ENCODE measurements at places on chromosomes 6 and 20.

- no peak for DNase-seq
Measured at GRCh38 chr6:71347119-71347518, 58.5 kb downstream of the OGFRL1 start.

GRCh38 chr20:64083378-64083803 is 807 bp downstream of the LKAAEAR1 start:
- DNase-seq: peak; percentile 53

DNA sequence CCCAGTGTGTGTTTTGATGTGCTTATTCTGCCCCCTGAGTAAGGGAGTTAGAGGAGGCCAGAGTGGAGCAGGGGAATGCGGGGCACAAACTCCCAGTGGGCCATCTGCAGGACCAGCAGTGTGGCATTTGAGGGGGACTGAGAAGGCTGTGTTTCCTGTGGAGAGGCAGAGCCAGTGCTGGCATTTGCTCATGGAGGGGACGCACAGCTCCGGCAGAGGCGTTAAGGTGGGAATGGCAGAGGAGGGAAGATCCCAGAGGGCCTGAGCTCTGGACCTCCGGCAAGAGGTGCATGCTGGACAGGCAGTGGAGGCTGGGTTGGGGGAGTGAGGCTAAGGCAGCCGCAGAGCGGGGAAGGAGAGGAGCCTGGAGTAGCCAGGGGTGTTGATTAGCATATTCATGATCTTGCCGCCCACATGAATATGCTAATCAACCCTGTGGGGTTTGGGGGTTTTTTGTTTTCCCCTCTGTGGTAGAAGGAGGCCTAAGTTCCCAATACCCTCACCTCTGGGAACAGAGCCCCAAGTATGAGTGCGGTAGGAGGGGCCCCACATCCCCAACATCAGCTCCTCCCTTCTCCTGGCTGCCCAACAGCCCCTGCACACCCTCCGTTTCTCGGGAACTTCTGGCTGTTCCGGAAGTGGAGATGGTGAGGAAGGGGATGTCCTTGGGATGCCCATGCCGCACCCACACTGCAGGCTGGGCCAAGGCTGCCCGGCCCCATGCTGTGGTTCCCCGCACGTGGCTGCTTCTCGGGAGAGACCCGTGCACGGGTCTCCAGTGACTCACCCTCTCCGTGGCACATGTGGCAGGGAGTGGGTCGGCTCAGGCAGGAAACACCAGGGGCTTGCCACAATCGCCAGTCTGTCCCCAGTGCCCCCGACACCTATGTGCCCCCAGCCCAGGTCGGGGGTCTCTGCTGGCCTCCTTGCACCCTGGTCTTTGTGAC is 33.8 kb downstream of the DLGAP4 start:
- peak; percentile 17 for DNase-seq

GRCh38 chr20:47334022-47334551 is 22.4 kb downstream of the ZMYND8 start:
- DNase-seq: no peak

DNA sequence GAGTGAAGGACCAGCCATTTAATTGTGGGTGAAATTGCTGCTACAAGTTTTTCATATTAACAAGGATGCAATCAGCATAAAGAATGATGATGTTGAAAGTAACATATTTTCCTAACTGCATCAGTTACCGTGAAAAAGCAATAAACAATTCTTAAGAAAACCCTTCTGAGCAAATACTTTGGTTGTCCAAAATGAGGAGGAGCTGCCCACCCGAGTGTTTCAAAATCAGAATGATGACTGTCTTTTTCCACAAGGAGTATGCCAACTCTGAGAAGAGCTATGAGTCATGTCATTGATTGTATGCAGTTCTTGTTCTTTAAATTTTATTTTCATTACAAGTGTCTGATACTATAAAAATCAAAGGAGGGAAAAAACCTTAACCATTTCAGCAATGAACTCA is 470.5 kb downstream of the COL12A1 start:
- no peak for DNase-seq

- no peak for DNase-seq
Measured at GRCh38 chr20:32479697-32480171, 105.4 kb downstream of the NOL4L start.

DNA sequence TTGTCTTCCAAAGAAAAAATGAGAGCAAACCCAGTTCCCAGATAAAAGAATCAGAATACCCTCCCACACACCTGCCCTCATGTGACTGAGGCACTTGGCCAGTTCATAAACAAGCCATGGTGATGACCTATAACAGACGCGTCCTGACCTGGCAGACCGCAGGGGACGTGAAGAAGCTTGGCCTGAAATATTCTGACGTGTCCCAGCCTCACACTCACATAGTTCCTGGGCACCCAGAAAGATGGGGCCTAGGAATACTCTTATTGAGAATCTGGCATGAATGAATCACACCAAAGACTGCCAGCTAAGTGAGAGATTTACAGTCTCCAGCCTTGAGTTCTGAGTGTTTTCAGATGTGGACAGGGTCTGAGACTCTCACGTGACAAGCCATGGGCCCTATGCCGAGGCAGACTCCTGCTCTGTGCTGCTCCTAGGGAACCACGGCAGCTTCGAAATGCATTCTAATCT is 17.2 kb upstream of the MAP3K4 start:
- DNase-seq: no peak

- no peak for DNase-seq
Measured at GRCh38 chr20:35907017-35907701, 47.1 kb downstream of the SCAND1 start.

GRCh38 chr6:90599151-90599550 is 12.3 kb upstream of the MAP3K7 start:
- no peak for DNase-seq

Data from stimulated activated CD4-positive, alpha-beta T cell treated with anti-CD3 and anti-CD28 coated beads, Interleukin-4, amount 100 ng/mL, for 48 hours (primary cell).